Stimulated activated CD8-positive, alpha-beta memory T cell treated with anti-CD3 and anti-CD28 coated beads, Interleukin-4, amount 100 ng/mL, for 24 hours (primary cell): ENCODE measurements at places on chromosomes 6 and 20.

DNA sequence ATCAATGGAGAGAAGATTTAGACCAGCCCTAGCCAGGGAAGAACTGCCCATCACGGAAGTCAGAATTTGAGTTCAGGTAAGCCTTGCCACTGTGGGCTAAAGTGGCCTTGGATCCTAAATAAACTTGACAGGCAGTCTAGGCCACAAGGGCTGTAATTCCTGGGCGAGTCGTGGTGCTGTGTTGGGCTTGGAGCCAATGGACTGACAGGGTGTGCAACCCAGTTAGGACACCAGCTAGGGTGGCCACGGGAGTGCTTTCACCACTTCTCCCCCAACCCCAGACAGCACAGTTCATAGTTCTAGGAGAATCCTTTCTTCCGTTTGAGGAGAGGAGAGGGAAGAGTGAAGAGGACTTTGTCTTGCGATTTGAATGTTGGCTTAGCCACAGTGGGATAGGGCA, 422.4 kb downstream of the DOK5 start:
- DNase-seq = no peak

DNA sequence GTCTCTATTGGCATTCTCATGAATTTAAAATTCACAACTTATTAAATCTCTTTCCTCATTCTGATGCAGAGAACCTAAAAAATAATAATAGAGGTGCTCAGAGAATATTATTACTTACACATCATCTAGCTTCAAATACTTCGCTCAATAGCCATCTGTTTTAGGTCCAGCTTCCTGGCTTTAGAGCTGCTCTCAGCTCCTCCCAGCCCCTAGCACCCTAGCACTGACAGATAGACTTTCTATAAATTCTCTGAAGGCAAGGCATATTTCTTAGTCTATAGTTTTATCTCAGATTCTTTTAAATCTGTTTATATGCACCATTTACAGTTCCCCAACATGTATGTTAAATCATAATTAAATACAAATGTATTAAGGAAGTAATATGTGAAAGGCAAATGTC, 281.3 kb downstream of the PTPRK start:
- DNase-seq = no peak

DNA sequence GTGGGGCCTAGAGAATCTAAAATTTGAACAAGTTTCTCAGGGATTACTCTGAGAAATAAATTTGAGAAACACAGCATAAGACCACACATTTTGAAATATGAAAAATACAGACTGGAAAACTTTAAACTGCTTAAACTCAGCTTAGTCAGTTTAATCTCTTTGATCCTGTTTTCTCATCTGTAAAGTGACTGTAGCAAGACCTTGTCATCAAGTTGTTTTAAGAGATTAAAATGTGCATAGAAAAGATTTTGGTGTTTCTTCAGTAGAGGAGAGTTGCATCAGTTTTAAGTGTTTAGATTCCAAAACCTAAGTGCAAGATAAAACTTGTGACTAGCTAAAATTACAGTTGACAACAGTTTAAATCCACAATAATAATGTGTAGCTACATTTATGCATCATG, 8.1 kb upstream of the BCKDHB start:
- no peak for DNase-seq

DNA sequence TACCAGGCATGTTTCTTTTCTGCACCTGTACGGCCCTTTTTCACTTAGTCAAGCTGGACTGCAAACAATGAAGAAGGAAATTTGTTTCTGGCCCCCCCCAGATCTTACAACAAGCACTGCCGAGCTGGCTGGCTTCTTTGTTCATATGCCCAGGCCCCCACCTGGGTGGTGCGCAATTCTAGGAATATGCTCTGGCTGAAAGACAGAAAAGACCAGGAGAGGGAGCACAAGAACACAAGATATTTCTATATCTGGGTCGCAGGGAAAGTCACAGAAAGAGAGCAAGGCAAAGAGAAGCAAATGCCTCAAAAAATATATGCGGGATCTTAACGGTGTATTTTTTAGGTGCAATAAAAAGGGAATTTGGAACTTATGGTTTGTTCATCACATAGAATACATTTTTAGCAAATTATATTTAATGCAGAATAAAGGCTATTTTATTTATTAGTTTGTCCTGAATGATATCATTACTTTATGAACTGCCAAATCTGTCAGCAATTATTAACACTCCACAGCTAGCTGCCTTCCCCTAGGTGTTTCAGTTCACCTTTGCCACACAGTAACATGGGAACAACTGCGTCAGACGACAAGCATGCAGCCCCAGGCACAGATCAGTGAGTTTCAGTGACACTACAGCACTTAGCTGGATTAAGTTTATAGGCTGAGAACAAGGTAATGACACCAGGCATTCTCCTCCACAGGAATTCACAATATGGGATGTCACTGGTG, 76.5 kb downstream of the GJA10 start:
- DNase-seq = no peak

DNA sequence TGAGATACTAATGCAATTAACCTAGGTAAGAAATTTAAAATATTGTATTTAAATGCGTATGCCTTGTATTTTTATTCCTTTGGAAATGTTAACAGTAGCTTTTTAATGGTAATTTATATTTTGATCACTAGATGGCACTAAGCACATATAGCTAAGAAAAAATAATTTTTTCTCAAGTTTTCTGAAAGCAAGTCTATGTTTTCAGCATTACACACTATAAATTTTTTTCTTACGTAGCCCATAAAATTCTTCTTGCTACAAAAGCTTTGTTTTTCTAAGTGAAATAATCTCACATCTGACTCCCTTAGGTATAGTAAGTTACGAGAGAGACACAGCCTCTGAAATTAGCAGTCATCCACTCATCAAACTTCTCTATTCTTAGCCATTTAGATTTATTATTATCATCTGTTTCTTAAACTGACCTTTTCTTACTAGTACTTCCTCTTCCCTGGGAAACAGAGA, 35.7 kb downstream of the TSPYL4 start:
- no peak for DNase-seq

GRCh38 chr6:99270826-99271225, 78.6 kb downstream of the FAXC start:
- no peak for DNase-seq

- no peak for DNase-seq
Measured at GRCh38 chr6:42615518-42615917, 51.7 kb downstream of the UBR2 start.

GRCh38 chr6:154619146-154619545, 108.7 kb upstream of the CNKSR3 start:
- no peak for DNase-seq

DNA sequence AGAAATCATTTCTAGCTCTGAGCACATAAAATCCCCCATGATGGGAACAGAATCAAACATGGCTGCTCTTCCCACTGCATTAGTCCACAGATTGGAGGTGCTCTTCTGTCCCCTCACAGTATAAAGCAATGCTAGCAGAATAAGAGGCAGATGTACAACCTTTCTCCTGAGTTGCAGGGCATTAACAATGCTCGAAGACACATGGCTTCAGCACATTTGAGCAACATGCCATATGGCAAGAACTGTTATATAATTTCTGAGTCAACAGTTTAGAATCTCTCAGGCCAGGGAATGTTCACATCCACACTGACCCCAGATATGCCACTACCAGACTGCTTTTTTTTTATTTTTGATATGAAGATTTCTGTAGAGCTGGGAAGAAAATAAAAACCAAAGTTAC, 119.6 kb downstream of the KIF13A start:
- no peak for DNase-seq

GRCh38 chr6:106059331-106059730, 26.8 kb upstream of the PRDM1 start:
- no peak for DNase-seq

DNA sequence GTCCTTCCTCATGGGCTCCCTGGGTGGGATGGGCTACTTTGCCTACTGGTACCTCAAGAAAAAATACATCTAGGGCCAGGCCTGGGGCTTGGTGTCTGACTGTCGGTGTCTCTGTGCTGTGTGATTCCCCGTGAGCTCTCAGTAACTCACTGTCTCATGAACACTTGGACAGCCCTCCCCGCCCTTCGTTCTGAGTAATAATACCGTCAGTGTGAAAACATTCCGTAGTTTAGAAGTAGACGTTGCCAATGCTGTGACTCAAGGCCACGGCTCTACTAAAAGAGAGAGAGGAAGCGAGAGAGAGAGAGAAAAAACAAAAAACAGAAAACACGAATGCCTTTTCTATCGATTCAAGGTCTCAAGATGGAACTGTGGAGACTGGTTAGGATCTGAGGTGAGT, 31.8 kb downstream of the FITM2 start:
- DNase-seq = no peak

DNA sequence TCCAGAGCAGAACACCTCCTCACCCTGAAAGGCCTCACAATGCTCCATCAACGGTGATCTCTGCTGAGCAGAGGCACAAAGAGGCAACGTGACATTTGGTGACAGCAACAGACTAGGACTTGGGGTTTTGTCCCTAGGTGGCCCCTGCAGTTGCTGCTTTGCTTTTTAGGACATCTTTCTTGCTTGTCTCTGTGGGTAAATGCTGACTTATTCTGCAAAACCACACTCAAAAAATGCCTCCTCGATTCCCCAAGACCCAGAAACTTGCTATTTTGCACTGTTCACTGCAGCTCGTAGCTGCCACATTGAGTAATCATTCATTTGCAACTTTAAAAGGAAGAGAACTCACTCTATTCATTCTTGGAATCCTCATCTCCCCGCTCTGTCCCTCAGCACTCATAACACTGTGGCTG, 209.9 kb downstream of the LY86 start:
- DNase-seq = no peak

- DNase-seq = no peak
Measured at GRCh38 chr6:102298051-102298450, 904.5 kb downstream of the GRIK2 start.

GRCh38 chr6:36204068-36204753, 7.7 kb downstream of the BRPF3 start:
- no peak for DNase-seq

GRCh38 chr20:37345339-37346235, at the start of gene SRC:
Gene SRC (plus strand): TSS chr20:37346140. CDS start chr20:37384154, 38,014 bp downstream.
- peak; percentile 21 for DNase-seq

- no peak for DNase-seq
Measured at GRCh38 chr20:31870726-31871617, 538 bp downstream of the TTLL9 start.

- DNase-seq = no peak
Measured at GRCh38 chr6:107634324-107635056, 144.6 kb downstream of the SOBP start.

GRCh38 chr6:74289884-74290283, 593.9 kb downstream of the CD109 start:
- no peak for DNase-seq

DNA sequence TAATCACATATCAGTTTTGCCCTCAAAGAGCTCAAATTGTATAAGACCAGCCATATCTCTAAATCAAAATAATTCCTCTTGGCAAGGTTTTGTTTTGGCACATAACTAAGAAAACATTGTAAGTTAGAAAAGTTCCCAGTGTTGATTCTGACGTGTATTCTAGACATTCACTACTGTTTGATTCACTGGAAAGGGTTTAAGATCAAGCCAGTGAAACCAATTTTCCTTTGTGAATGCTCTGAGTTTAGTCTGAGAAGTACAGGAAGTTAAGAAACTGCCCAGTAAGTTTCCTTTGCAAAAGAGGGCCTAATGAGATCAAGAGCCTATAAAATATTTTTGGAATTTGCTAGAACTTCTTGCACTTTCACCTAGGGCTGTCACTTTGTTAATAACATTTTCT, 143.0 kb downstream of the FNDC1 start:
- DNase-seq = no peak

DNA sequence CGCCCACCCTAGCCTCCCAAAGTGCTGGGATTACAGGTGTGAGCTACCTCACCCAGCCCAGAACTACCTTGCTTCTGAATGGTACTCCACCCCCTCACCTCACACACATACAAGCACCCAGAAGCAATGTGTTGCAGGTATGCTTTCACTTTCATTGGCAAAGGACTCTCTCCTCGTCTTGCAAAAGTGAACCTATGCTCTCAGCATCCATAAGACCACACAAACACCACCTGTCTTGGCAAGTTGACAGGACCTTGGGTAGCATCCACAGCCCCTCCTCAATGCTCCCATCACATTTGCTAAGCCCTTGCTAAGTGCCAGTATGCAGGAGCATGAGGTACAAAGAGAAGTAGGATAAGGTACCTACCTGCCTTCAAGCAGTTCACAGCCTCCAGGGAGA, 3.7 kb downstream of the KIF13A start:
- no peak for DNase-seq

GRCh38 chr6:43283905-43284304, 14.2 kb upstream of the SLC22A7 start:
- no peak for DNase-seq

DNA sequence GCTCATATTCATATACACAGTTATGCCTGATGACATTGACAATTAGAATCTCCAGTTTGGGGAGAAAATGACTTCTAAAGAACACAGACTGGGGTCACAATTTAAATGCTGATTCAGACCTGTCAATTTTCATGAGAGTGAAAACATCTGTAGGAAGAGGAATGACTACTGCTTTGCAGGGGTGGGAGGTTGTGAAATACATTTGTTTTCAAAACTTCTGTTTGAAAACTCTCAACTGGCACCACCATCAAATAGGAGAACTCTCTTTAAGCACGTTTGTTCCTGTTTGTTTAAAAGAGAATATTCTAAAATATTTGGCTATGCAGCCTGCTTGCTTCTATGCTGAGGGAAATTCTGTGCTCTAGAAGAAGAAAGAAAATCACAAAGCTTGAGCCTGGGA, 50.8 kb upstream of the ADGRF5 start:
- DNase-seq = no peak

DNA sequence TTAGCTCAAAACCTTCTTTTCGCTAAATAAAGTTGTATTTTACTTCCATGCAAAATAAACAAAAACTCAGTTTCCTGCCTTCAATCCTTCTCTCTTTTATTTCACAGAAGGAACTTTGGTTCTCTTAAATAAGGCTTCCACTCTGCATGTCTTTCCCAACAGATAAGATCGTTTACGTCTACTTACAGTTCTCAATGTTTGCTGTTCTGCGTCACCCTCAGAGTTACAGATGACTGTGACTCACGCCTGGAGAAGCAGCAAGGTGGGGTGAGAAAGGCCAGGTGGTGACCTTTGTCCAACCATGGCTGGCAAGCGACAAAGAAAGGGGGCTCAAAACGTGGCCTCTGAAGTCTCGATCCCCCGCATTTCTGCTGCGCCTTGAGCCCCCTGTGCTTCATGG, 51.4 kb upstream of the RPS6KA2 start:
- DNase-seq = no peak

- no peak for DNase-seq
Measured at GRCh38 chr20:1184638-1185315, at the start of gene TMEM74B. Gene TMEM74B (minus strand): TSS chr20:1184981. CDS start chr20:1183801, 1,180 bp downstream.

DNA sequence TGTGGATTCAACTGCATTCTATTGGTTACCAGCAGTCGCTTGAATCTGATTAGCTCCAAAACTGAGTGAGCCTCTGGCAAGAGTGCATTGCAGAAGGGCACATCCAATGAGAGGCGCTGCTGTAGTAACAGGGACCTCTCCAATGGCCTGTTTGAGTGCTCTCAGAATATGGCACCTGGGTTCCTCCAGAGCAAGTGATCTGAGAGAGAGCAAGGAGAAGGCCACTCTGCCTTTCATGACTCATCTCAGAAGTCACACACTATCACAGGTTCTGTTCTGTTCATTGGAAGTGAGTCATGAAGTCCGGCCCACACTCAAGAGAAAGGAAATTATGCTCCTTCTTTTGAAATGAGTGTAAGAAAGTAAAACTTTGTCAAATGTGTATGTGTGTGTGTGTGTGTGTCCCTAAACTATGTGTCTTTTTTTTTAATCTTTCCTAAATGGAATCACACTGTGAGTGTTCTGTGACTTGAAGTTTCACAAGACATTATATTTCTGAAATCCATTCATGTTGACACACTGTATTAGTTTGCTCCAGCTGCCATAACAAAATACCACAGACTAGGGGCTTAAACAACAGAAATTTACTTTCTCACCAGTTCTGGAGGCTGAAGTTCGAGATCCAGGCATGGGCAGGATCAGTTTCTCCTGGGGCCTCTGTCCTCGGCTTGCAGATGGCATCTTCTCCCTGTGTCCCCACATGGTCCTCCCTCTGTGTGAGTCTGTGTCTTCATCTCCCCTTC, 138.3 kb upstream of the CDYL start:
- DNase-seq = peak; percentile 22
